Stimulated activated CD4-positive, alpha-beta T cell treated with anti-CD3 and anti-CD28 coated beads, Interleukin-12 subunit alpha, Interleukin-12 subunit beta, amount 100 ng/mL, for 48 hours (primary cell): ENCODE measurements at places on chromosomes 4 and X.

GRCh38 chr4:41394481-41394894 is 137.8 kb downstream of the UCHL1 start:
- no peak for DNase-seq

GRCh38 chr4:160836431-160836830 is 1327.4 kb downstream of the FSTL5 start:
- DNase-seq, result no peak

GRCh38 chrX:8579602-8580001 is 115.0 kb downstream of the VCX3B start:
- no peak for DNase-seq

DNA sequence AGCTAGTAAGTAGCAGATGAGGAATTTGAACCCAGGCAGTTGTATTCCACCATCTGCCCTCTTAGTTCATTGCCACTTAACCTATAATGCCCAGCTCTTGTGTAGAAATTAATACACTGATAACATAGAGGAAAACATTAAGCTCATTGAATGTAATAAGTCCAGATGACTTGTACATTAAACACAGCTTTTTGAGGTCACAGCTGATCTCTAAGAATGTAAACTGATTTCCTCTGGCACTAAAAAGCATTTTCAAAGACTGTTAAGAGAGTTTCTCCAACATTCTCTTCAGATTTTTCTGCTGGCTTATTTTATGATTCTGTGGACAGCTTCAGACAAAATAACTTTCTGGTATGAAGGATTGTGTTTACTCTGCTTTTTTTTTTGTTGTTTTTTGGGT is 42.7 kb downstream of the HPRT1 start:
- no peak for DNase-seq

DNA sequence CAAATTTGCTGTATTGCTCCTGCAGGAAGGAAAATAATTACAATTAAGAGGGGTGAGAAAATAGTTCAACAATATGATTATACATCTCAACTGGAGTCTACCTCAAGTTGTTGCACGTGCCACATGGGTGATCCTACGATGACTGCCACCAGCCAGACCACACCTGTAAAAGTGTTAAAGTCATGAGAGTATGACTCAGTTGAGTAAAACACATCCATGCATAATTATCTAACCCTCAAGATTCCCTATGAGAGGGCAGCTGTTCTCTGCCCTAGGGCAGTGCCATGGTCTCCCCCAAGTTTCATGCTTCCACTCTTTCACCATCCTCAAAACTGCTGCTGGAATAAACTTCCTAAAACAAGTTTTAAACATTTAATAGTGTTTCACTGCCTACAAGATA is 44.1 kb downstream of the QRFPR start:
- no peak for DNase-seq

- DNase-seq, result no peak
These were observed 24.8 kb downstream of the ARMCX5 start for GRCh38 chrX:102624105-102624504.
